CD4-positive, CD25-positive, alpha-beta regulatory T cell (primary cell): ENCODE measurements at places on chromosomes 4 and X. TPM values are rescaled to one million over a fixed set of nuclear protein-coding genes. Genes with fewer than 3 reads are reported as not detected.
A peak's percentile ranks its signal among the peaks of the same experiment; 100 is the strongest.

DNA sequence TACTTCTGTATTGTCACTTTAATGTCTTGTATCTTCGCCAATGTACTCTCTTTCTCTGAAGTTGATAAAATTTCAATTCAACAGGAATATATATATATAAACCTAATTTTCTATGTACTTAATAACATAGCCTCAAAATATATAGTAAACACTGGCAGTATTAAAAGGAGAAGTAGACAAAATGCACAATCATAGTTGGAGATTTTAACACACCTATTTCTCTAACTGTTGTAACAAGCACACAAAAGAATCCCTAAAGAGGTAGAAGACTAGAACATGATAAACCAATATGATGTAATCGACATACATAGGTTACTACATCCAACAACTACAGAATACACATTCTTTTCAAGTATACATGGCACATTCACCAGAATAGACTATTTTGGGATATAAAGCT is 65.5 kb downstream of the ZNF81 start:
- no peaks in the 10 kb centered on the region for H3K4me1 ChIP-seq
- H3K4me3 ChIP-seq: no peak overlapping the region
- no peaks in the 10 kb centered on the region for H3K27me3 ChIP-seq
- no peak overlapping the region for H3K27ac ChIP-seq
- peaks cover 2% of the 10 kb centered on the region for H3K36me3 ChIP-seq

DNA sequence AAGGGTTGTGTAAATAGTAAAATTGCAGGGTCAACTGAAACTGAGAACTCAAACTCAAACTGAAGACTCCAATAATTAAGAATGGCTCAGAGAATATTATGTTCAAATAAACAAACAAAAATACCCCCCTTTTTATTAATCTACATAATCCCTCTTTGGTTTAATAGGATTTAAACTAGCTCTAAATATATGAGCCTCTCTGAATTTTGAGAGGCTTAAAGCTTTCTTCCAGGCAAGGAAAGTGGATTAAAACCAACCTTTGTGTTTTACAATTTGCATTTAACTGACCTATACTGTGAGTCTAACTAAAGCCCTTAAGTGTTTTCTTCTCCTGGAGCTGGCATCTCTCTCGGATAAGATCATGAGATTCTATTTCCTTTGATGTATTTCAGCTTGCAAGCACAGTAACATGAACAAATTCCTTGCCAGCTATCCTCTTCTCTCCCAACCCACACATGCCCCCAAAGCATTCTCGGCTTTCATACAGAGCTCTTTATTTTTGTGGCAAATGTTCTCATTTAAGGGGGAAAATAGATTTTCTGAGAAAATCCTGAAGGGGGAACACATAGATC is 1310.8 kb upstream of the AGA start:
- no peaks in the 10 kb centered on the region for H3K4me1 ChIP-seq
- H3K36me3 ChIP-seq: no peaks in the 10 kb centered on the region
- H3K27ac ChIP-seq: no peak overlapping the region
- H3K4me3 ChIP-seq: no peak overlapping the region
- no peaks in the 10 kb centered on the region for H3K27me3 ChIP-seq
- DNase-seq: no peak

The RASSF6 gene
- not detected for total RNA-seq

The DRD5 gene
- total RNA-seq: not detected

DNA sequence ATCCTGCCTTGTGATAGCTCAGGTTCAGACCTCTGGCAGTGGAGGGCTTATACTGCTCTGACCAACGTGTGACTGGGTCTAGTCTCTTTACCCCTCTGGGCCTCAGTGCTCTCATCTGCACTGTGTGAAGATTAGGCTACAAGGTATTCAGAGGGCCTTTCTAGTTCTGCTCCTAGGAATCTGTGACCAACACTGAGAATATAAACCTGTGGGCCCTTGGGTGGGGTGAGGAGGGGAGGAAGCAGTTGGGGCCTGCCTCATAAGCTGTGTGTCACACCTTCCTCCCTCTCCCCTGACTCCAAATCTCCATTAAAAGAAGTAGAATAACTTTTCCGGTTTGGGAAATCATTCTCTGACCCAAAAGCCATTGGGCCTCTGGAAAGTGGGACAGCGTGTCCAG is 66.3 kb upstream of the MSN start:
- H3K27ac ChIP-seq: peak overlapping the region; percentile 33
- no peak overlapping the region for H3K4me3 ChIP-seq
- no peaks in the 10 kb centered on the region for H3K27me3 ChIP-seq
- H3K36me3 ChIP-seq: no peaks in the 10 kb centered on the region

DNA sequence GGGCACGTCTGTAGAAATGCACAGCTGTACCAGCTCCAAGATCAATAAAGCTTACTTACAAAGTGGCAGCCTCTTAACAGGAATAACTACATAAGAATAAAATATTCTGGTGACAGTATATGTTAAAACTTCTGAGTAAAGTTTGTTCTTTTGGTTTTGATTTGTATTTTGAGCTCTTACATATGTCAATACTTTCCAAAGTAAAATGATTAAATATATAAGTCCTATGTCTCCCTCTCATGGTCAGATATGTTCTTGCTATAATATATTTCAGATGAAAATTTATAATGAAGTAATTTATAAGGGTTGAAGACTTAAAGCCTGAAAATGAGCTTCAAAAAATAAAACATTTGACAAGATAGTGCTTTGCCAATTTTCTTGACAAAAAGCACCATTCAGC is 254.4 kb downstream of the NPFFR2 start:
- H3K4me1 ChIP-seq: no peaks in the 10 kb centered on the region
- no peak overlapping the region for H3K4me3 ChIP-seq
- no peaks in the 10 kb centered on the region for H3K36me3 ChIP-seq
- H3K27me3 ChIP-seq: no peaks in the 10 kb centered on the region

The P2RY8 gene
- total RNA-seq: 158 TPM

DNA sequence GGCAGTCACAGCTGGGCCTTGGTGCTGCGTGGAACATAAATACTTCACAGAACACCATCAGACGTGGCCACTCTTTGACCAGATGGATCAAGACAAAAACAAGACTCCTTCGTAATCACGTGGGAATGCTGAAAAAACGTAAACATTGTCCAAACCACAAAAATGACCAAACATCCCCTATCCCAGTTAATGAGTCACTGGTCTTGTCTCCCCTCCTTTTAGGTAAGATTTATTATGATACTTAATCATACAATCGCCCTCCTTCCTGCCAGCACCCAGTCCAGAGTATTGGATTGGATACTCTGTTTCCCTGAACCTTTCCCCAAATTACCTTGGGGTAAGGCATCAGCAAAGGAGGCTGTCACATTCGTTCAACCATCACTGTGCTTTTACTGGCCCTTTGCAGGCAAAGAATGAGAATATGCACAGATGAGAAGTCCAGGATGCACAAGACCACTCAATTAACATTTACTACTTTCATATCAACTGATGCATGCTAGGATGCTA is 601 bp upstream of the TCEANC start:
- H3K27me3 ChIP-seq: no peaks in the 10 kb centered on the region
- peak overlapping the region; percentile 89 for H3K4me3 ChIP-seq
- no peak for DNase-seq
- H3K4me1 ChIP-seq: peaks cover 22% of the 10 kb centered on the region
- H3K27ac ChIP-seq: peak overlapping the region; percentile 96

The SRPX2 gene
- total RNA-seq: not detected

The TBC1D9 gene
- total RNA-seq: 0.30 TPM

The CXXC4 gene
- not detected for total RNA-seq

The CLDN22 gene
- total RNA-seq: not detected

DNA sequence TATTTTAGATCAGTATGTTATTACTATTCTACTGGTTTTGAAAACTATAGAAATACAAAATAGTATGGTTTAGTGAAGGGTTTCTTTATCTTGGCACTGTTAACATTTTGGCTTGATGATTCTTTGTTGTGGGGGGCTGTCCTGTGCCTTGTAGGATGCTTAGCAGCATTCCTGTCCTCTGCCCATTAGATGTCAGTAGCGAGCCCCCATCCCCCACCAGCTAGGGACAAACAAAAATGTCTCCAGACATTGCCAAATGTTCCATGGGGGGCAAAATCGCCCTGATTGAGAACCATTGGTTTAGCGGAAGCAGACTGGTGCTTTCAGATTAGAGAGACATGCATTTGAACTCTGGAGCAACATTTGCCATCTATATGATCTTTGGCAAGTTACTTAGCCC is 23.3 kb downstream of the SPARCL1 start:
- H3K27me3 ChIP-seq: no peaks in the 10 kb centered on the region
- no peaks in the 10 kb centered on the region for H3K4me1 ChIP-seq
- no peak overlapping the region for H3K27ac ChIP-seq
- no peak overlapping the region for H3K4me3 ChIP-seq
